ENCODE measurements at places on chromosomes 6 and 20. TPM values are rescaled to one million over a fixed set of nuclear protein-coding genes. Genes with fewer than 3 reads are reported as not detected.

DNA sequence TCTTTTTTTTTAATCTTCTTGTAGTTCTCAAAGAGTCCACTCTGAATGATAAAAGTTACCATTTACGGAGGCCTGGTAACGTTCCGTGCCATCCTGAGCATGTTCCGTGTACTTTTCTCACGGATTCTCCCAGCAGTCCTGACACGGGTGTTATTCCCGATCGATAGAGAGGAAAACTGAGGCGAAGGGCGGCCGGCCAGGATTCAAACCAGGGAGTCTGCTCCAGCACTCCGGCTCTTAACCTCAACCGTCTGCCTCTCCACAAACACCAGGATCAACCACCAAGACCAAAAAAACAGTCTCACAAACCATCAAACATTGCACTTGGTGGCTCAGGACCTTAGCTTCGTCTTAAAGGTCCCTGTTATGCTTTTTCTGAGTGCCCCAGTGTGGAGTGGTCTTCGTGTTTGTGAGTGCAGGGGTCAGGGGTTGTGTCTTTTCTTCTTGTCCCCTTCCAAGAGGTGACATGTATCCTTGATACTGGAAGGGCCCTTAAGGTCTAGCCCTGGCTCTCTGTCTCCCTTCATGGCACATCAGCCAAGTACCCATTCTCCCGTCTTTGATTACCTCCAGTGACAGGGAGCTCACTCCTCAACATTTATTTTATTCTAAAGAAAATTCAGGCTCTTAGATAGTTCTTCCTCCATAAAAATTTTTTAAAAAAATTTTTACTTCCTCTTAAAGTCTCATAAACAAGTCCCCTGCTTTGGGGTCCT is 35.1 kb downstream of the SRC start:
- no peak for DNase-seq

GRCh38 chr6:2999618-3000557 is at the start of gene NQO2:
Gene NQO2 (plus strand): TSS chr6:2999894. CDS start chr6:3006553, 6,659 bp downstream.
- DNase-seq = peak; percentile 65

- no peak for DNase-seq
These were observed 19.9 kb upstream of the MYT1 start for GRCh38 chr20:64144144-64144912.

- DNase-seq = no peak
These were observed 4.1 kb upstream of the SLC2A10 start for GRCh38 chr20:46705378-46705729.

DNA sequence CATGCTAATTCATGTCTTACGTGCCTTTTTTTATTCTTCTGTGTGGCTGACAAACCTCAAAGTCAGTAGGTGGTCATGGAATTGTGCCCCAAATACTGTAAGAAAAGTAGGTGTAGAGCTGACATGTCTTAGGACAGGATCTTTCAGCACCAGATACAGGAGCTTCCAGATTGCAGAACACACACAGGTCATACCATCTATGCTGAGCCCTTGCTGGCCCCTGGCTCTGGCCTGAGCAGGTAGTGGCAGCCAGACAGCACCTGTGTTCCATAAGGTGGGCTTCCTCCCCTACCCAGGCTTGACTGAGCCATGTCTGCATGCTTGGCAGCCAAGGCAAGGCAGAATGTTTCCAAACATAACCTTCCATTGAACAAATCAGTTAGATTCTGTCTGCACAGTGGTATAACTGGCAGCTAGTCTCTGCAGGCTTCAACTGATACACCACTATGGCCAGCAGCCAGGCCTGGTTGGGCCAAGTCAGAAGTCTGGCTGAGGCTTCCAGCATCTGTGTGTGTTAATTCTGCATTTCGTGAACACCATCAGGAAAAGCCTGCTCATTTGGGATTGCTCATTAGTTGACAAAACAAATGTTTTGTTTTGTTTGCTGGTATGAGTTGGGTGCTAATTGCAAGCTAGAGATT is 366.5 kb downstream of the FOXA2 start:
- DNase-seq = no peak

DNA sequence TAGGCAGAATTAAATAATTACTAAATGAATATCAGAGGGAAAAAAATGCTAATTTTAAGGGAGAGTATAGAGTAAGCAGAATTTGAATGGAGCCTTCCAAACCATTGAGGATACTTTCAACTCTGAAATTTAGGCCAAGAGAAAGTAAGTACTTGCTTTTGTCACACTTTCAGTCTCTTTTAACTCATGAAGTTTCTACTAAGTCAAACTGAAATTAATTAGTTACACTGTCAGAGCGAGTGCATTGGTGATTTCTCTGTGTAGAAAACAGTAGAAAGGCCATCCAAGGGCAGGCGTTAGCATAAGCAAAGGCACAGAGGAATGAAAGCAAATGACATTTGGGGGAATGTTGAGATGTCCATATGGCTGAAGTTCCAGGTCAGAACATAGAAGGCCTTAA is 92.9 kb downstream of the PLEKHG1 start:
- DNase-seq = no peak

- no peak for DNase-seq
These were observed 21.9 kb upstream of the C6orf141 start for GRCh38 chr6:49528571-49528970.

DNA sequence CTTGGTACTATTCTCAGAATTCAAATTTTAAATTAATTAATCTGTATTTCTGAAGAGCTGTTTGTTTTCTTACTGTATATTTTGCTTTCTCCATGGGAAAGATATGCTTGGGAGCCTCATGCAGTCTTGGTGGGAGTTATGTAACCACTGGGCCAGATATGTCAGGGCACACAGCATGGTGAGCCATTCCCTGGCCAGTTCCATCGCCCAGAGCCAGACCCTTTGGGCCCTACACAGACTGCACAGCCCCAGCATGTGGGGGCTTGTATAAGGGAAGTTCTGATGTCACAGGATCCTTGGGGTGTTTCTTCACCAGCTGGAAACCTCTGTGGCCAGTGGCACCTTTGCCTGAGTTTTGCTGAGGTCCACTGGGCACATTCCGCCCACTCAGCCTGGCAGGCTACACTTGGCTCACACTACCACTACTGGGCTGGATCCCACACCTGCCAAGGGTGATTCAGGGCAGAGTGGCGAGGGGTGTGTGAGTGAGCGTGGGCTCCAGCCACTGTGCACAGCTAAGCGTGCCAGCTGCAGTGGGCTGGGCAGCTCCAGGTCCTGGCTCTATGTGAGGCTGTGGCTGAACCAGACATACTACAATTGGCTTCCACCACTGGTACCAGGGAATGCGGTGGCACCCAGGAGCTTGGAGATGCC is 293.5 kb downstream of the ARHGAP18 start:
- DNase-seq = no peak

DNA sequence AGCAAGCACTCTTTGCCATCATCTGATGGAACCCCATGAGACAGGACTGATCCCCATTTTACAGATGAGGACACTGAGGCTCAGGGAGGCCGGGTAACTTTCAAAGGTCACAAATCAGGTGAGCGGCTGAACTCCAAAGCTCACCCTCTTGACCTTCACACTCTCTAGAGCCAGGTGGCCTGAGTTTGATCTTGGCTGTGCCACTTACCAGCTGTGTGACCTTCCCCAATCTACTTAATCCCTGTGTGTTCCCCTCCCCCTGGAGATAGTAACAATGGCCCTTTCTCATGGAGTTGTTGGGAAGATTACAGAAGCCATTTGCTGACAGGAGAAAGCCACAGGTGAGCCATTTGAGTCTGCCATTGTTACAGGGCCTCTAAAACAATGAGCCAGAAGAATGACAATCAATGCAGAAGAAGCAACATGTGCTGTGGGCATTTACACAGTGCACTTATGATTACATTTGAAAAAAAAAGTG is 34.5 kb downstream of the BMP7 start:
- DNase-seq = no peak

GRCh38 chr20:46638134-46638897 is 12.9 kb downstream of the SLC13A3 start:
- no peak for DNase-seq

DNA sequence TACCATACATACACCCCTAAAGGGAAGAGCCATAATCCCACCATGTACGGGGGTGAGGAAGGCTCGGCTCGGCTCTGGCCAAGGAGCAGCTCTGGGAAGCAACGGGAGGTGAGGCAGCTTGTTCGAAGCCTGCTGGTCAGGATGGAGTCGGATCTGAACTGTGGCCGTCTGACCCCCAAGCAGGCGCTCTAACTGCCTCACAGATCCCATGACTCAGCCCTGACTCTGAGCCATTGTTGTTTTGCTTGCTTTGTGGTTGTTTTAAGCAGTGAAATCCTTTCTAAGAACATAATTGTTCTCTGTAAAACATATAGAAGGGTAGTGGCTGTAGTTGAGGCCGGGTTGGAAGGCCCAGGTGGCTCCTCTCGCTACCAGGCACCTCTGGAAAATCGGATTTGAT is 10.9 kb downstream of the C6orf132 start:
- DNase-seq = no peak

DNA sequence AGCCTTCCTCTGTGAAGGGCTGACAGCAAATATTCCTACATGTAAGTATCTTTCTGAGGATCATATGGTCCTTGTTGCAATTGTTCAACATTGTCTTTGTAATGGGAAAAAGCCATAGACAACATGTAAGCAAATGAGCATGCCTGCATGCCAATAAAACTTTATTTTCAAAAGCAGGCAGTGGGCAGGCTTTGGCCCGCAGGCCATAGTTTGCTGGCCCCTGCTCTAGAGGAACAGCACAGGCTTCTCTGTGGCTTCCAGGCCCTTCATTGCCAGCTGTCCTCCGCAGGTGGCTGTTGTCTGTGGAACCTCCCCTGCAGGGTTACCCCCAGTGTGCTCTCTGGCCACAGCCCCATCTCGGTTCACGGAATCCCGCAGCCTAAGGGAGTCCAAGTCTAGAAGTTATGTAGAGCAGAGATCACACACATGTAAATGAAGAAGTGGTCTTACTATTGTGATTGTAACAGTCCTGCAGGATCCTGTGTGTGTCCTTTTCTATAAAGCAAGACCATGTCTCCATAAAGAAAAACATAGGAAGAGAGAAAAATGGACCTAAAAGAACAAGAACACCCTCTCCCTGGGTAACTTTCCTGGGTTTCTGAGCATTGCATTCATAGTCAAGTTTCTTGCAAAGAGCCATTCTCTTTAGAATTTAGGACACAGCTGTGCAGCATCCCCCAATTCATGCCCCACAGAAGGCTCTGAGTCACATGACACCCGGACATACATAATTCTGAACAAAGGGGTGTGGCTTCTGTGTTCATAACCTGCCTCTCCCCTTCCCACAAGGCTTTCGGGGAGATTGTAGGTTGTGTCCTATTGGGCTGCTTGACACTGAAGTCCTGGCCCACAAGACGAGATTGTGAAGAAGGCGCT is 10.0 kb downstream of the UNC93A start:
- DNase-seq = no peak

DNA sequence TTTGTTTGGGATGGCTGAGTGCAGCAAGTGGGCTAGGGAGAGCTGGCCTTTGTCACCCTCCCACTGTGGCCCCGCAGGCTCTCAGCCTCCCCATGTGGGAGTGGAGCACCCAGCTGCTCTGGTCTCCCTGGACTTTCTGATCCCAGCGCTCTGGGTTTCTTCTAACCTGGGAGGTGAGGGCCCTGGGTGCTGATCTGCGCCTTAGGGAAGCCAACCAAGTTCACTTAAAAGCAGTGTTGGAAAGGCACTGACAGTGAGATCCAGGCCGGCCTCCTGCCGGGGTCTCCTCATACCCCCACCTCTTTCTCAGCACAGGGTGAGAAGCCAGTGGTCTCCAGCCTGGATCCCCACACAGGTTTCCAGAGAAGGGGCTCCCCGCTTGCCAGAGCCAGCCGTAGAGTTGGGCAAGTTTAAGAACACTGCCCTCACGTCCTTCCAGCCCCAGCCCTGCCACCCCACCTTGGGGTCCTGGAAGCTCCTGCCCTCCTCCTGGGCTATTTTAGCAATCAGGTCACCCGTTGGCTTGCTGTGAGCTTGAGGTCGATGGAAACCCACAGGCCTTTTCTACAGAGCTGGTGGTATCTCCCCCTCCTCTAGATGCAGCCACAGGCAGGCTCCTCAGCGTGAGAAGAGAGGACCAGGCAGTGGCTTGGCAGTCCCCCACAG is 9.6 kb downstream of the C20orf203 start:
- no peak for DNase-seq

- DNase-seq = no peak
These were observed 10.3 kb downstream of the SCRT2 start for GRCh38 chr20:665276-665675.

DNA sequence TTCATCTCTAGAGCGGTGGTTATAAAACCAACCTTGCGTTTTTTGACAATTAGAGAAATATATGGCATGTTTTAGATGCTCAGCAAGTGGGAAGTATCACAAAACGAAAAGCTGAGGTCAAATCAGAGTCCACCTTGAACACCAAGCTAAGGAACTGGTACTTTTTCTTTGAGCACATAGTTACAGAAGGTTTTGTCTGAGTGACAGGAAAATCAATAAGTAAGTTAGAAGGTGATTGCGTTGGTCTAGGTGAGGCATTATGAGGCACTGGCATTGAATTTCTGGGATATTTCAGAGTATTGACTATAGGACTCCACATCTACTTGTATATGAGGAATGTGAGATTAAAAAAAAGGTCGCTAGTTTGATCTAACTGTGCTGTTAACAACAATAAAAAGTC is 597 bp upstream of the HINT3 start:
- DNase-seq = no peak

The ENPP1 gene
- 0.13 TPM for total RNA-seq

The PPIL6 gene
- total RNA-seq = 0.76 TPM

The BTN1A1 gene
- total RNA-seq = not detected

The SYCP2L gene
- total RNA-seq = not detected

The DCDC2 gene
- not detected for total RNA-seq

The CD40 gene
- 10.9 TPM for total RNA-seq

The TDRD6 gene
- under 0.01 TPM for total RNA-seq

The RGS17 gene
- 3.3 TPM for total RNA-seq

The AIF1 gene
- 0.13 TPM for total RNA-seq

The NELFCD gene
- 59.8 TPM for total RNA-seq

The PRSS16 gene
- not detected for total RNA-seq

The TSPO2 gene
- not detected for total RNA-seq
